ENCODE measurements at places on chromosomes 3 and 15.

- no peak for DNase-seq
These were observed 315.0 kb upstream of the NR2E3 start for GRCh38 chr15:71495398-71495780.

DNA sequence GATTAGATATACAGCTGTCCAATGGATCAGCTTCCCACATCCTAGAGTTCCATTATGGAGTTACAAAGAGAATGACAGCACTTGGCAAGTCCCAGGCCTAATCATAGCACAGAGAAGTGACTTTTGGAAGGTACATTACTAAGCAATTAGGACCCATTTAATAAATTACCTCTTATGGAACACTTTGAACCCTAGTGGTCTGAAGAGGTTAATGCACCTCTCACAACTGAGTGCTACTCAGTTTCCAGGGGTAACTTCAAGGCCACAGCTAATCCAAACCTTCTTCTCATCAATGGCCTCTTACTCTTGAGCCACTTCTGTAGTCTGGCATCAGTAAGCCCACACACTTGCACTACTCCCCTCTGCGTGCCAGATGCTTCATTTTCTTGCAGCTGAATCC, 34.9 kb upstream of the MEIS2 start:
- DNase-seq = peak; percentile 82

DNA sequence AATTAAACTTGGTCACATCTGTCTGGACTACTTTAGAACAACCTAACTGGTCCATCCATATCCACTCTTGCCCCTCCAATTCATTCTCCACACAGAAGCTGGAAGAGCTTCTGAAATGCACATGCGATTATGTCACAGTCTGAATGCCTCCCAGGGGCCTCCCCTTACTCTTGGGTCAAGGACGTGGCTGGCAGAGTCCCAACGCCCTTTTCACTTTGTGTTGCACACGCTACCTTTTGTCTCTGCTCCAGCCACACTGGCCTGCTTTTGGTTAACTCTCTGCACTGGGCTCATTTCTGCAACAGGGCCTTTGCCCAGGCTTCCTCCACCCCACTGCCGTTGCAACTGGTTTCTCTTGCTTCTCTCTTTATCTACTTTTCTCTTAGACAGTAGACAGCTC, 245.2 kb downstream of the IL20RB start:
- DNase-seq = no peak

DNA sequence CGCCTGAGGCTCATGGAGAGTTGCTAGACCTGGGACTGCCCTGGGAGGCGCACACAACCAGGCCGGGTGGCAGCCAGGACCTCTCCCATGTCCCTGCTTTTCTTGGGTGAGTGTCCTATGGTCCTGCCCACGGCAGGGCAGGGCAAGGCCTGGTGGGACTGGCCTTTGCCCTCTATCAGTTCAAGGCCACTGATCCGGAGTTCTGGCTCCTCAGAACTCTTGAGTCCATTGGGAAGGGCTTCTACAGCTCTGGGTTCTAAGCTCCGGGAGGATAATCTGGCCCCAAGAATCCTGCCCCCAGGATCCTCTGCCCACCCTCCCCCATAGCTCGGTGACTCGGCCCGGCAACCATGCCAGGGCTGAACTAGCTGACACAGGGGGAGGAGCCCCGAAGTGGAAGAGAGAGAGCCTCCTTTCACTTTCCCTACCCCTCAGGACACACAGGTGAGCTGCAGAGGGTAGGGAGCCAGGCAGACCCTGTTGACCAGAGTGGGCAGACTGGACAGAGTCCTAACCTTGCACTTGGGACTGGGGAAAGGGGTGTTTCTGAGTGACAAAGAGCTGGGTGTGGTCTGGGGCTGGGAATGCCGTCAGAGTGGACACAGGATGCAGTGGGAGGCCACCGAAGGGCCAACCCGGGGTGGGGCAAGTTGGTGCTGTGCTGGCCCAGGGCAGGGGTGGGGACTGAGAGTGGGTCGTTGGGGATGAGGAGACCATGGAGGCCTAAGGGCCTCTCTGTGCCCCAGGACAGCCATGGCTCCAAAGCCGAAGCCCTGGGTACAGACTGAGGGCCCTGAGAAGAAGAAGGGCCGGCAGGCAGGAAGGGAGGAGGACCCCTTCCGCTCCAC, 664 bp downstream of the PARP3 start:
- no peak for DNase-seq

DNA sequence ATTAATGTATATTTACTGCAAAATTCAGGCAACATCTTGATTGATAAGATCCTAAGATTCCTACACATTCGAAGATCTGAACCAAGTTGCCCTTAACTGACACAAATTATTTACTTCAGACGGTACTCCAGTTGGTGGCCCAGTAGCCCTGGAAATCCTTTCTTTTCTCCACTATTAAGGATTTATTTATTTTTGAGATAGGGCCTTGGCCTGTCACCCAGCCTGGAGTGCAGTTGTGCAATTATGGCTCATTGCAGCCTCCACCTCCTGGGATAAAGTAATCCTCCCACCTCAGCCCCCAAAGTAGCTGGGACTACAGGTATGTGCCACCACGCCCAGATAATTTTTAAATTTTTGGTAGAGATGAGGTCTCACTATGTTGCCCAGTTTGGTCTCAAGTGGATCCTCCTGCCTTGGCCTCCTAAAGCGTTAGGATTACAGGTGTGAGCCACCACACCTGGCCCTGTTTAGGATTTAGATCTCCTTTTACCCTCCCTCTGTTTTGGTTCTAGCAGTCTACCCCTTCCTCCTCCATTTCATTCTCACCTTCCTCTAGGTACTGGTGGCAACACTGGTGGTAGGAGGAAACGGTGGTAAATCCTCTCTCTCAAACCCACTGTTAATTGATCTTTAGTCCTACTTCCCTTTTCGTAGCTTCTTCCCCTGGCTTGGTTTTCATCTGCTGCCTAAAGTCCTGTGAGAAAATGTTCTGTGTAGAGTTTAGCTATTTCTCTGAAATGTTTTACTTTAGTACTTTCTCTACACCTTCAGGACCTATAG, 12.7 kb upstream of the ZNF609 start:
- DNase-seq = no peak

DNA sequence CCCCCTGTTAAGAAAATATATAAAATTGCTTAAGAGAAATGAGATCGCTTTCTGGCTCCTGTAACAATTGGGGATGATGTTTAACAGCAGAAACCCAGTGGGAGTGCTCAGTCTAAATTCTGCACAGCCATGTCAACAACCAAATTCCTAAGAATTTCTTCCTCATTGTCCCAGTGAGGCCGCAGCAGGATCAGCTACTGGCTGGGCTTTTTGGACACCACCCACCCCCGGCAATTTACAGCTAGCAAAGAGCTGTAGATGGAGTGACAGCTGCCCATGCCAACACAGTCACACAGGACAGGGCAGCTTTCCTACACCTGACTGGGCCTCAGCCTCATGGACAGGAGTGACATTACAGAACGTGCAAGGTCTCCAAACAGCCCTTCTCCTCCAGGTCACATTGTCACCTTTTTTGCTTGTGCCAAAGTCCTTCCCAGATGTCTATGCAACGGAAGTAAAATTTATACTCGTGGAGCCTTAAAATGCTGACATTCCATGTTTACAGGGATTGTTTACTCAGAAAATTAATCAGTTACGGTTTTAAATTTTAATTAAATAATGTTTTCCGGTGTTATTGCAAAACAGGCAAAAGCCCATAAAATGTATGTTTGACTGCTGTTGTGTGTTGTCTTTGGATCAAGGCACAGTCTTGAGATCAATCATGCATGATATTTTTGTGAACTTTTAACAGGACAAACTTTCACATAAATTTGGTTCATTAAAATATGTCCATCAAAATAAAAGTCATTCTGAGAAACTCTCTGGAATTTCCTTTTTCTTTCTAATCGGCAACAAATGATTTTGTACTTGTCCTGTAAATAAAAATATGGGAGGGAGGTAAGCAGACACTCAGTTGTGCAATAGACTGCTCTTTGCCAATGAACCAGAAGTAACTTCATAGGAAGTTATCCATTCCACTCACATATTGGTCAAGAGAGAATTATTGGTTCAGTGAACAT, 943.2 kb downstream of the MCTP2 start:
- no peak for DNase-seq

GRCh38 chr3:58388550-58389091, 45.0 kb downstream of the PDHB start:
- no peak for DNase-seq

GRCh38 chr15:63474810-63475316, 29.5 kb upstream of the USP3 start:
- no peak for DNase-seq

DNA sequence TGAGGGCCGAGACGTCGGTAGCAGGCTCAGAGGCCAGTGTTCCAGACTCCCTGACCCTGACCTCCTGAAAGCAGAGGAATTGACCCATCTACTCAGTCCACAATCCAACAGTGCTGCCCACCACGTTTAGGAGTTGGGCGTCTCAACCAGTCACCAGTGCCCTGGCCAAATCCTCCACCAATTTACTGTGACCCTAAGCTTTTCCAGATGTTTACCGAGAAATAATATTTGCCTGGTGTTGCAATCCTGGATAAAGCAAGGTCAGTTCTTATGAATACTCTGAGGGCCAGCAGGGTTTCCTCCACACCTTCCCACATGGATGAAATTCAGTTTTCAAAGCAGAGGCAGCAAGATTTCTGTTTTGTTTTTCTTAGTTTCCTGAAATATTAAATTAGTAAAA, 7.5 kb upstream of the APOD start:
- DNase-seq = no peak

DNA sequence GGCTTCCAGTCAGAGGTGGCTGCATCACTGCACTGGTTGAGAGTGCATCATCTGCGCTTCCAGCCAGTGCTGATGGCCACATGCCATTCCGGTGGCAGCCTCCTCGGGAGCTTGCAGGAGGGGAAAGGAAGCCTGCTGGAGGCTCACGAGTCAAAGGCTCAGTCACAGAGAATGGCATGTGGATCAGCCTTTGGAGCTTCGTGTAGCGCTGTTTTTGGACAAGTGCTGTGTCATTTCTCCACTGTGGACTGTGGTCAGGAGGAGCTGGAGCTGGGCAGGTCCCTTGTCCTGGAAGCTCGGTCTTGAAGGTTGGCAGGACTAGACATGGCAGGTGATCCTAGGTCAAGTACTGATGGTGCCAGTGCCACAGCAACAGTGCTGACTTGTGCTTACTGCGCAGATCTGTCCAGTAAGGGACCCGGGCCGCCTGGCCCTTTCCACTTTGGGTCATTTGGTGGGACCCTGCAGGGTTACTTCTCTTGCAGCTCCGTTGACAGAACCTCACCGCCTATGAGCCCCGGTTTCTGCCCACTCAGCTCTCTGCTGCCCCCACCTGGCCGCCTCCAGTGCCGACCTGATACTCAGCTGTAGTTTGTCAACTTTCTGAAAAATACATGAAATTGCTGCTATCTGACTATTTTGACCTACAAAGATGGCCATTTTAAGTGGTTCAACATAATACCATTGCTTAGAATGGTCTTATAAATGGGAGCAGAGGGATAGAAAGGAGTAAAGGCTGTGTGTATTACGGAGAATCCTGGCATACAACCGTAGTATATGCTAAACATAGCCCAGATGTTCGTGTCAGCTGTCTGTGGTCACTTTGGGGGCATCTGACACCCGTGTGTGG, 27.6 kb upstream of the TRPM1 start:
- no peak for DNase-seq

DNA sequence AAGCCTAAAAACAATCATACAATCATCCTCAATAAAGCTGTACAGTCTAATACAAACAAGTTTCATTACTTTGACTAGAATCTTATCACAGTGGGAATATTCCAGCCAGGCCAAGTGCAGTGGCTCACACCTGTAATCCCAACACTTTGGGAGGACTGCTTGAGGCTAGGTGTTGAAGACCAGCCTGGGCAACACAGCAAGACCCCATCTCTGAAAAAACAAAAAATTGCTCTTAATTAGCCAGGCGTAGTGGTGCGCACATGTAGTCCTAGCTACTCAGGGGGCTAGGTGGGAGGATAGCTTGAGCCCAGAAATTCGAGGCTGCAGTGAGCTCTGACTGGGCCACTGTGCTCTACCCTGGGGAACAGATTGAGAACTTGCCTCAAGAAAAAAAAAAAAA, 3.3 kb downstream of the RPN1 start:
- no peak for DNase-seq

DNA sequence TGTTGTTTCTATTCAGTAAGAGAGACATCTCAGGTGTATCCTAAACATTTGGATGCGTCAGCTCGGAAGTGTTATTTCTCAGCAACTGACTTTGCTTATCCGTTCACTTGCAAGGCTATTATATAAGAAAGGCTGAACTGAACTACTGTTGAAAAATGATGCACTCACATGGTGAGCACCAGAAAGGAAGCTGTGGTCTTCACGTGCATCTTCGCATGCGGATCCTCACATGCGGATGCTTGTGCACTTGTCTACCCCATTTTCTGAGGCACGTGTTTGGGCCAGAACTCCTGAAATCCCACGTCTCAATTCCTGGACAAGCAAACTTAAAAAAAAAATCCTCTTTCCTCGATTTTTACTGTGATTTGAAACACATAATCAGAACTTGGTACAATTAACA, 63.2 kb downstream of the PDZRN3 start:
- no peak for DNase-seq

DNA sequence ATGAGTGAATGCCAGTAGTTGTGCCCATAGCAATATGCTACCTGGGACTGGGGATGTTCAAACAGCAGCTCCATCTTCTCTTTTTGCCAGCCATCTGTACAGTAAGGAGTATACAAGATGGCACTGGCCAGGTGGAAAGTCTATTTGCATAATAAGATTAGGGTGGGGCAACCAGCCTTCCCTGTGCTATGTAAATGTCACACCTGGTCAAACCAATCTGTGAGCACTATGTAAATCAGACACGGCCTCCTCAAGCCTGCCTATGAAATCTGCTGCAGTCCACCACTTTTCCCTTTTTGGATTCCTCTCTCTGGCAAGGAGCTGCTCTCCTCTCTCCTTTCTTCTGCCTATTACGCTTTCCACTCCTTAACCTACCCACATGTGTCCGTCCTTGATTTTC, 53.0 kb downstream of the C3orf80 start:
- no peak for DNase-seq

GRCh38 chr15:56244811-56245576, 1.3 kb upstream of the RFX7 start:
- DNase-seq = no peak

DNA sequence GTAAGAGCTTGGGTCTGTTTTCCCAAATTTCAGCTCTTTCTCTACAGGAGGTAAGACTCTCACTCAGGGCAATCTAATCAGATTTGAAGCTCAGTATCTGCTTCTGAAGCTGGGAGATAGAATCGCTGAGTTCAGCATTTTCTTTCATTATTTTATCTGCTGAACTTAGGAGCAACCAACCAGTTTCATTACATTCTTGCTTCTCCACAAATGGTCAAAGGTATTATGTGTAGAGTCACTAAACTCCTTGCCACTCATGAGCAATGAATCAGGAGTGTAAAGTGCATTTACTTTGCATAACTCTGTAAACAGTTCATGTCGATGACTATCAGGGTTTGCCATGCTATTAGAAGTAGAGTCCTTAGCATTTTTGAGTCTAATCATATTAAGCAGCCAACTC, 249.4 kb downstream of the CHL1 start:
- no peak for DNase-seq

DNA sequence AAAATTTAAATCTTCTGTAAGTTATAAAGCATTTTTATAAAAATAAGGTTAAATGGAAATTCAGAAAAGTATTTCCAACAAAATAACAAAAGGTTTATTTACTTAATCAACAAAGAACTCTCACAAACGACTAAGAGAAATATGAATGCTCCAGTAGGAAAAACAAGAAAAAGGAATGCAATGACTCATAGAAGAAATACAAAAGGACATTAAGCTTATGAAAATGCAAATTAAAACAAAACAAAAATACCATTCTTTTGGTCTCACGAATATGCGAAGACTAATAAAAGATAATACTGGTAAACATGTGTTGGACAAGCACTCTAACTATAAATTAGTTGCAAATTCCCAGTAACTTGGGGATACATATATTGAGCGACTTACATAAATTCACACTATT, 17.5 kb upstream of the TBC1D5 start:
- DNase-seq = no peak

GRCh38 chr15:44219073-44219472, 24.0 kb upstream of the FRMD5 start:
- no peak for DNase-seq
